Activated CD8-positive, alpha-beta memory T cell treated with anti-CD3 and anti-CD28 coated beads for 4 hours (primary cell): ENCODE measurements at places on chromosomes 1 and 21.

- peak; percentile 48 for DNase-seq
Measured at GRCh38 chr1:35715568-35716002, 3.1 kb downstream of the C1orf216 start.

GRCh38 chr1:188065917-188066316 lies 1237.2 kb downstream of the PLA2G4A start:
- DNase-seq: no peak

- DNase-seq: no peak
Measured at GRCh38 chr1:214518361-214518760, 33.0 kb downstream of the PTPN14 start.

- no peak for DNase-seq
Measured at GRCh38 chr1:233316473-233316872, 11.1 kb upstream of the MAP3K21 start.

GRCh38 chr1:38037221-38037939 lies 9.2 kb downstream of the POU3F1 start:
- DNase-seq: no peak

- DNase-seq: peak; percentile 24
Measured at GRCh38 chr1:226444901-226445300, 37.0 kb upstream of the PARP1 start.

- DNase-seq: no peak
Measured at GRCh38 chr1:117708323-117709248, 102.7 kb downstream of the TENT5C start.

GRCh38 chr1:1797731-1798341 lies 19.6 kb upstream of the NADK start:
- no peak for DNase-seq

DNA sequence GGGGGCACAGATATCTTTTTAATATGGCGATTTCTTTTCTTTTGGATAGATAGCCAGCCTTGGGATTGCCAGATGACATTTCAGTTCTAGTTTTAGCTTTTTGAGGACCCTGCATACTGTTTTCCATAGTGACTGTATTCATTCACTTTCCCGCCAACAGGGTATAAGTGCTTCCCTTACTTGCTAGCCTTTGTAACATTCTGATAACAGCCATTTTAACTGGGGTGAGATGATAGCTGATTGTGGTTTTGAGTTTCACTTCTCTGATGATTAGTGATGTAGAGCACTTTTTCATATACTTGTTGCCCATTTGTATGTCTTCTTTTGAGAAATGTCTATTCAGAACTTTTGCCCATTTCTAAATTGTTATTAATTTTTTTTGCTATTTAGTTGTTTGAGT lies 151.9 kb downstream of the NTPCR start:
- no peak for DNase-seq

- no peak for DNase-seq
Measured at GRCh38 chr1:66323958-66324625, 209.9 kb upstream of the SGIP1 start.

DNA sequence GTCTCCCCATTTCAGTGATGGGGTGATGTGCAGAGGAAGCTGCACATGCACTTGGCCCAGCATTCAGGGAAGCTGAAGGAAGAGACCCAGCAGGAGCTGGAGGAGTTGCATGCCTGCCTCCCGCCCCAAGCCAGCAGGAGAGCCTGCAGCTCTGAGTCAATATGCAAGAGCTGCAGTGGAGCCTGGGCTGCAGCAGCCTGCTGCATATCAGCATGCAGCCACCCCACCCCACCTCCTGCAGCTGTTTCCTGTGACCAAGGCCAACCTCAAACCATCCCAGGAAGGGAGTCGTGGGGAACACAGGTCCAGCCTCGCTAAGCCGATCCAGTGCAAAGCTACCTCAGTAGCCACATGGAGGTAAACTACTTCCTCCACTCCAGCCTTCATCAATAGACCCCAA lies 18.9 kb downstream of the AGT start:
- no peak for DNase-seq

GRCh38 chr1:184930232-184930631 lies 44.1 kb downstream of the NIBAN1 start:
- no peak for DNase-seq

GRCh38 chr1:85580872-85581801 lies 576 bp downstream of the CCN1 start:
- DNase-seq: no peak

GRCh38 chr1:37825506-37825905 lies 17.5 kb upstream of the YRDC start:
- no peak for DNase-seq

GRCh38 chr1:32538887-32539583 lies at the start of gene ZBTB8A:
Gene ZBTB8A, plus strand, starts transcription at chr1:32539427. Its CDS starts 53,505 bp downstream, at chr1:32592932.
- no peak for DNase-seq

GRCh38 chr1:183244466-183244865 lies 58.4 kb downstream of the LAMC2 start:
- DNase-seq: no peak

- DNase-seq: no peak
Measured at GRCh38 chr1:229642970-229643369, 16.9 kb downstream of the URB2 start.

GRCh38 chr1:162077648-162078299 lies 8.3 kb downstream of the NOS1AP start:
- no peak for DNase-seq

- DNase-seq: no peak
Measured at GRCh38 chr1:27856561-27857343, 15.6 kb upstream of the THEMIS2 start.

DNA sequence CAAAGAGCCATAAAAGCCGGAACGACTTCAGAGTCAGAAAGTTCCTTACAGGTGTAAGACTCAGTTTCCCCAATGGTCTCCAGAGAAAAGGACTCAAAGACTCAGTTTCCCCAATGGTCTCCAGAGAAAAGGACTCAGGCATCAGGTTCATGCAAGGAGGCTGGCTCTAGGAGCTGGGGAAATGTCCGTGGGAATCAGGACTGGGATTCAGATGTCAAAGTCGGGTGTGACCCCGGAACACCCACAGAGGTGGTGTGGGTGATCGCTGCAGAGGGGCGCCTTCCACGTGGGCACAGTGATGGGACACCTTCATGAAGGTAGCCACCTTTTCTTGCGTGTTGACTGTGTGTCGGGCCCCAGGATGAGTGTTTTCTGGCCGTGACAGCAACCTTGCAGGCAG lies 340.8 kb downstream of the NPHP4 start:
- DNase-seq: no peak

GRCh38 chr1:230010603-230011332 lies 56.3 kb upstream of the GALNT2 start:
- no peak for DNase-seq

GRCh38 chr1:104720741-104721140 lies 971.0 kb downstream of the AMY1C start:
- DNase-seq: no peak

GRCh38 chr1:4161366-4162006 lies 261.4 kb upstream of the C1orf174 start:
- no peak for DNase-seq
